HFFc6 (cell line): ENCODE measurements at places on chromosomes 1 and 21. TPM values are rescaled to one million over a fixed set of nuclear protein-coding genes. Genes with fewer than 3 reads are reported as not detected.

BSND gene
- total RNA-seq: not detected in 3 replicates

UTP11 gene
- total RNA-seq: 42.8 to 50.3 TPM (median 44.2 TPM) in 3 replicates

NEGR1 gene
- total RNA-seq: 58.9 and 65.4 TPM in 2 replicates

SHE gene
- not detected in 3 replicates for total RNA-seq

SFT2D2 gene
- 54.9 to 56.5 TPM (median 55.5 TPM) in 3 replicates for total RNA-seq

PTGS2 gene
- total RNA-seq: 58.3 to 176 TPM (median 165 TPM) in 3 replicates

AKR7A2 gene
- 71.1 to 76.2 TPM (median 74.2 TPM) in 3 replicates for total RNA-seq

ZSWIM5 gene
- 0.03 and 0.05 TPM in 2 replicates for total RNA-seq

DNA sequence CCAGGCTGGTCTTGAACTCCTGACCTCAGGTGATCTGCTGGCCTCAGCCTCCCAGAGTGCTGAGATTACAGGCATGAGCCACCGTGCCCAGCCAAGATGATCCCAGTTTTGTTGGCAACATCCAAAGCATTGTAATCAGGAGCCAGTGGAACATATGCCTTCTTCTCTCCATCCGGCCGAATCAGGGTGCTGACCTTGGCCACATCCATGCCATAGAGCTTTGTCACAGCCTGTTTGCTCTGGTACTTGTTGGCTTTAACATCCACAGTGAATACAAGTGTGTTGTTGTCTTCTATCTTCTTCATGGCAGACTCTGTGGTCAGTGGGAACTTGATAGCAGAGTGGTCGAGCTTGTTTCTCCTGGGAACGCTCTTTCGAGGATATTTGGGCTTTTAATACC is 17.1 kb downstream of the TNFRSF8 start:
- no peak overlapping the region for H3K27ac ChIP-seq
- H3K36me3 ChIP-seq: no peaks in the 10 kb centered on the region
- DNase-seq: no peak
- H3K4me3 ChIP-seq: no peak overlapping the region
- peaks cover 22% of the 10 kb centered on the region for H3K4me1 ChIP-seq
- peaks cover 28% of the 10 kb centered on the region for H3K27me3 ChIP-seq

DNA sequence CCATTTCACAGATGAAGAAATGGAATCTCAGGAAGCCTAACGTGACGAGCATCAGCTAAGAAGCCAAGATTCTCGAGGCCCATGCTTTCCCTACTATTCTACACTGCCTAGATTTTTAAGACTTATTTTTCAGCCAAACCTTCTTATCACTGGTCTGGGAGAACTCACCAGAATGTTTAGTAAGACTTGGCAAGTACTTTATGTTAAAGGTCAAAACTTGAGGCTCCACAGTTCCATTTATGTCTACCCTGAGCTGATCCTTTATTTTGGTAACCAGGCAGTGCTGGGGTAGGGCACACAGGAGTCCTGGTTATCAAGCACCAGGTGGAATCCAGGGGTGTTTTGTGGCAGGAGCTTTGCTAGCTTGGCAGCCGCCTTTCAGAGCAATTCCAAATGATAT is 16.8 kb downstream of the PLXNA2 start:
- peaks cover 67% of the 10 kb centered on the region for H3K4me1 ChIP-seq
- H3K27me3 ChIP-seq: no peaks in the 10 kb centered on the region
- no peak for DNase-seq
- peaks cover 14% of the 10 kb centered on the region; the same call in 1 of the 2 replicates for H3K36me3 ChIP-seq

DNA sequence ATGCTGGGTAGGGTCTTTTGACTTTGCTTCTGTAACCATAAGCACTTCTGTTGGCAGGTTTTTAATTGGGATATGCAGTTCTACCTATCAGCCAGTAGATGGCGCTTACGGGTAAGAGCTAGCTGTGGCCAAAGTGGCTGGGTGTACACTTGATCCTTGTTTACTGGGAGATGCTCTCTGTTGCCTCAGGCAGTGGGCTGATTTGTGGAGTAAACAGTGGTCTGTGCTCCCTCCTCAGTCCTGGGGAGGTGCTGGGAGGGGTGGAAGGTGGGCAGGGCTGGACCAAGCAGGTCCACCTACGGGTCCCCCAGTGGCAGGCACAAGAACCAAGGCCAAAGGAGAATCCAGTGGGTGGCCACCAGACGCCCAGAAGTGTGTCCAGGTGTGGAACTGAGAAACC is 43.4 kb downstream of the RALGPS2 start:
- no peak overlapping the region for H3K4me3 ChIP-seq
- H3K27me3 ChIP-seq: no peaks in the 10 kb centered on the region; the same call in 1 of the 2 replicates
- peaks cover 12% of the 10 kb centered on the region; the same call in 1 of the 2 replicates for H3K4me1 ChIP-seq

DNA sequence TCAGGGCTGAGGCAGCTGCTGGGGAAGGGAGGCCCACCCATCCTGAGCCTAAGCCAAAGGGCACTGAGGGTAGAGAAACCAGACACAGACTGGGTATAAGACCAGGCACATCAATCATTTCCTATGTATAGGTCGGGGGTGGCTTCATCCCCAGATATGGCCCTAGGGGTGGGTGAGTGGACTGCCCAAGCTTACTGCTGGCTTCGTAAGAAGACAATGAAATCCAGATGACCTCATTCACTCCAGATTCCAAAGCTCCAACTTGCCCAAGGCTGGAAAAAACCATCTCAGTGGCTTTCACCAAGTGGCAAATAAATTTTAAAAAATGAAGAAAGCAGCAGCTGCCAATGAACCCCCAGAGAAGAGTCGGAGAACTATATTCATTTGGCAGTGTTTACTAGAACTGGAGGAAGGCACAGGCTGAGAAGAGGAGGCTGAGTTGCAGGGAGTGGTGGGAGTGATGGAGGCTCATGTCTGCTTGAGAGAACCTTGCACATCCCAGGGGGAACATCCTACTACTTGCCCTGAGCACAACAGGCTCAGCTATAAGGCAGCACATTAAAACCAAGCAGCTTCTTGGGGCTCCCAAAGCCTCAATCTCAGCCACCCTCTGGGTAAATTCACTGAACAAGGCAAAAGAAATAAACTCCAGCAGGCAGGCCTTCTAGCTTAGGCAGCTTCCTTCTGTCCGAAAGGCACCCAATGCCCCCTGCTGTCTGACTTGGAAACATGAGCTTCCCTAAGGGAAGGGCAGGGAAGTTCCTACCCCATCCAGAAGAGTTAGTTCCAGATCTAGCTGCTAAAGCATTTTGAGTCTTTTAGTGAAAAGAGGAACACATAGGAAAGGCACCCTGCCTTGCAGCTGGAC is 14.1 kb downstream of the PEA15 start:
- no peak overlapping the region for H3K4me3 ChIP-seq
- H3K27ac ChIP-seq: peak overlapping the region; percentile 90
- H3K4me1 ChIP-seq: peaks cover 60% of the 10 kb centered on the region
- H3K27me3 ChIP-seq: no peaks in the 10 kb centered on the region; the same call in none of the 2 replicates

GRCh38 chr1:47708019-47708535 is 270.2 kb downstream of the FOXD2 start:
- peaks cover 30% of the 10 kb centered on the region for H3K27me3 ChIP-seq
- H3K27ac ChIP-seq: no peak overlapping the region
- no peak for DNase-seq
- H3K4me1 ChIP-seq: peaks cover 19% of the 10 kb centered on the region

DNA sequence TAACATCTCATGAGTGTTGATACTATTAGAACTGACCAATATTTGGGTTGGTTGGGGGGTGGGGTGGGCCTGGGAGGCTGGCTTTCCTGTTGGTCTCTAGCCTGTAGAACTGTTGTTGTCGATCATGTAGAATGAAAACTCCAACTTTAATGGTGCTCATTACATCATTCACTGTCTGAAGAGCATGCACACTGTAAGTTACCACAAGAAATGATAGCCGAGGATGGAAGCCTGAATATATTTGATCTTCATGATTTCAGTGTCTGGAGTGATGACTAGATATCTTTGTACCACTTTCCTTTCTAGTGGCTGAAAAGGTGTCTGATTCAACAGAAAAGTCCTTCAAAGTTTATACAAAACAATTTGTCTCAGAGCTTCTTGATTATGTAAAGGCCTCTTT is 123.6 kb downstream of the XCL2 start:
- H3K36me3 ChIP-seq: no peaks in the 10 kb centered on the region
- DNase-seq: no peak
- no peak overlapping the region for H3K4me3 ChIP-seq

GRCh38 chr1:59484096-59484495 is 187.2 kb downstream of the FGGY start:
- peak; percentile 87 for DNase-seq
- peak overlapping the region; percentile 48 for H3K4me3 ChIP-seq
- H3K27ac ChIP-seq: peak overlapping the region; percentile 73
- H3K27me3 ChIP-seq: no peaks in the 10 kb centered on the region; the same call in 1 of the 2 replicates
- peaks cover 66% of the 10 kb centered on the region for H3K4me1 ChIP-seq

DNA sequence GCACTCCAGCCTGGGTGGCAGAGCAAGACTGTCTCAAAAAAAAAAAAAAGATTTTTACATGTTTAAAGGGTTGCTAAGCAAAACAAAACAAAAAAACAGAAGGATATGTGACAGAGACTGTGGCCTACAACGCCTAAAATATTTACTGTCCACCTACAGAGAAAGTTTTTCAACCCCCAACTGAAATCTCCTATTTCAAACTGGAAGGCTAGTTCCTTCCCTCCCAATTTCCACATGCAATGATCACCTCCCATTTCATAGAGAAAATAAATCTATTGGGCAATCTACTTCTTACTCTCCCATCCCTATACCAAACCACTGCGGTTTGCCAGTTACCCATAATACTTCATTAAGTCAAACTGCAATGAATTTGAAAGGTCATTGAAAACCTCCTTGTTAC is 74.2 kb downstream of the ST3GAL3 start:
- H3K36me3 ChIP-seq: peaks cover 35% of the 10 kb centered on the region
- no peak for DNase-seq
- no peaks in the 10 kb centered on the region; the same call in 1 of the 2 replicates for H3K27me3 ChIP-seq
- no peak overlapping the region for H3K4me3 ChIP-seq

DNA sequence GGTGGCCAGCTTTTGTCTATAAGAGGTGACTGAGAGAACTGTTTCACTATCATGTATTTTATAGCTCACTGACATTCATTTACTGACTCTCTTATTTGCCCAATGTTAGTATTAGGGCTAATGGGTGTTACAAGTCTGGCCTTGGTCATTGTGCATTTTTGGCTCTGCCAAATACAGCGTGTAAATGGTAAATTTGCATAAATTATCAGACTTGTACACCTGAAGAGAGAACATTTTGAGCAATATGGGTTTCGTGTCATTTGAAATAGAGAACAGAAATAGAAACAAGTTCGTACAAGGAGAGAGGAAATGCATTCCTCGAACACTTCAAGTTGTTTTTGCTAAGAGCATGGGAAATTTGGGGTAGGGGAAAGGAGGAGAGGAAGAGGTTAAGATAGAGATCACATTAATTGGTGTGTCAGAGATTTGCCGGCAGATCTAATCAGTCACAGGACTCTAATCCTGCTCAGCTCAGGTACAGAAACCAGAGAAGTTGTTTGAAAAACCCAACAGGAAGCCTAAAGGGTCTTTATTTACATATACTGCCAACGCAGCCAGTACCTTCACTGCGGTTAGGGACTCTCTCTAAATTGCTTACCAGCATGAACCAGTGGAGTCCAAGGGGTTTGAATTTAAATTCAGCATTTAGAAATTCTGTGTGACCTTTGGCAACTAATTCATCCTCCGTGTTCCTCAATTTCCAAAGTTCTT is 261.5 kb downstream of the GPATCH2 start:
- peak overlapping the region; percentile 2; the same call in 1 of the 2 replicates for H3K4me3 ChIP-seq
- DNase-seq: no peak
- peaks cover 6% of the 10 kb centered on the region; the same call in 1 of the 2 replicates for H3K4me1 ChIP-seq
- H3K36me3 ChIP-seq: no peaks in the 10 kb centered on the region

GRCh38 chr1:34740161-34740868 is 14.5 kb upstream of the GJB5 start:
- H3K27ac ChIP-seq: no peak overlapping the region
- no peaks in the 10 kb centered on the region for H3K36me3 ChIP-seq

GRCh38 chr1:173114346-173114745 is 63.6 kb upstream of the TNFSF18 start:
- H3K27ac ChIP-seq: no peak overlapping the region
- no peaks in the 10 kb centered on the region for H3K27me3 ChIP-seq
- H3K36me3 ChIP-seq: peaks cover 5% of the 10 kb centered on the region; the same call in 1 of the 2 replicates
- H3K4me1 ChIP-seq: peaks cover 31% of the 10 kb centered on the region
- no peak overlapping the region for H3K4me3 ChIP-seq
- DNase-seq: no peak

GRCh38 chr1:81446000-81446669 is 354.6 kb upstream of the ADGRL2 start:
- H3K27me3 ChIP-seq: no peaks in the 10 kb centered on the region
- no peaks in the 10 kb centered on the region for H3K36me3 ChIP-seq

DNA sequence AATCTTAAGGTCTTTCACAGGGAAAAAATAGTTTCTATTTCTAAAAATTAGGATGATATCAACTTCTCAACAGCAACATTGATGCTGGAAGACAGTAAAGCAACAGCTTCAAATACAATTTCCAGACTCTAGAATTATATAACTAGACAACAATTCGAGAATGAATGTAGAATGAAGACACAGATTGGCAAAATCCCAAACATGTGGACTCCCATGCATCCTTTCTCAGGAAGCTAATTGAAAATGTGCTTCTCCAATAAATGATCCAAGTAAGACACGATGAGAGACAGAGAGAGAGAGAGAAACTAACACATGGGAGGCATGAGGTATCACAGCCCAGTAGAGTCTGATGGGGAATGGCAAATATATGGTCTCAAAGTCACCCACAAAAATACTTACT is 21.5 kb upstream of the SIM2 start:
- no peak overlapping the region for H3K27ac ChIP-seq
- no peaks in the 10 kb centered on the region for H3K4me1 ChIP-seq
- DNase-seq: no peak

DNA sequence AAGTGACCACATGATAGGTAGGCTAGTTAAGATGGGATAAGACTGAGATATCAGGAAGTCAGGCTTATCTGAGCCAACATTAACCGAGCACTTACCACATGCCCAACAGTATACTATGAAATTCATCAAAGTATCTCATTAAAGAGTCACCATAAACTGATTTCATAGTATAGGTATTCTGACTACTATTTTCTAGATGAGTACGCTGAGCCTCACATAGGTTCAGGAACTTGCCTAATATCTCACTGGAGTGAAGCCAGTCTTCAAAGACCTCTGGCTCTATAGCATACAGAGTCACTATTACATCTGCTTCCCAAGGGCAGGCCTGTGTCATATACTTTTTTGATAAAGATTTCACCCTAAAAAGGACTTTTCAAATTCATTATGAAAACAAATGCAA is 115.6 kb upstream of the NGF start:
- H3K4me3 ChIP-seq: no peak overlapping the region
- peak; percentile 28 for DNase-seq
- no peaks in the 10 kb centered on the region for H3K36me3 ChIP-seq
- no peaks in the 10 kb centered on the region; the same call in 1 of the 2 replicates for H3K27me3 ChIP-seq

GRCh38 chr1:27821761-27822315 is 8.7 kb upstream of the PPP1R8 start:
- H3K36me3 ChIP-seq: peaks cover 12% of the 10 kb centered on the region
- H3K27me3 ChIP-seq: no peaks in the 10 kb centered on the region
- peaks cover 18% of the 10 kb centered on the region for H3K4me1 ChIP-seq
- no peak overlapping the region for H3K27ac ChIP-seq
- H3K4me3 ChIP-seq: no peak overlapping the region

- H3K4me1 ChIP-seq: no peaks in the 10 kb centered on the region
- no peak overlapping the region for H3K27ac ChIP-seq
- no peaks in the 10 kb centered on the region for H3K27me3 ChIP-seq
- H3K4me3 ChIP-seq: no peak overlapping the region
- no peaks in the 10 kb centered on the region for H3K36me3 ChIP-seq
Measured at GRCh38 chr1:73859227-73859626, 338.7 kb downstream of the LRRIQ3 start.

- H3K36me3 ChIP-seq: no peaks in the 10 kb centered on the region
- H3K27ac ChIP-seq: no peak overlapping the region
- H3K27me3 ChIP-seq: no peaks in the 10 kb centered on the region
- DNase-seq: no peak
Measured at GRCh38 chr21:21606041-21606440, 607.8 kb downstream of the NCAM2 start.
